ENCODE measurements at places on chromosomes 11 and 22.

DNA sequence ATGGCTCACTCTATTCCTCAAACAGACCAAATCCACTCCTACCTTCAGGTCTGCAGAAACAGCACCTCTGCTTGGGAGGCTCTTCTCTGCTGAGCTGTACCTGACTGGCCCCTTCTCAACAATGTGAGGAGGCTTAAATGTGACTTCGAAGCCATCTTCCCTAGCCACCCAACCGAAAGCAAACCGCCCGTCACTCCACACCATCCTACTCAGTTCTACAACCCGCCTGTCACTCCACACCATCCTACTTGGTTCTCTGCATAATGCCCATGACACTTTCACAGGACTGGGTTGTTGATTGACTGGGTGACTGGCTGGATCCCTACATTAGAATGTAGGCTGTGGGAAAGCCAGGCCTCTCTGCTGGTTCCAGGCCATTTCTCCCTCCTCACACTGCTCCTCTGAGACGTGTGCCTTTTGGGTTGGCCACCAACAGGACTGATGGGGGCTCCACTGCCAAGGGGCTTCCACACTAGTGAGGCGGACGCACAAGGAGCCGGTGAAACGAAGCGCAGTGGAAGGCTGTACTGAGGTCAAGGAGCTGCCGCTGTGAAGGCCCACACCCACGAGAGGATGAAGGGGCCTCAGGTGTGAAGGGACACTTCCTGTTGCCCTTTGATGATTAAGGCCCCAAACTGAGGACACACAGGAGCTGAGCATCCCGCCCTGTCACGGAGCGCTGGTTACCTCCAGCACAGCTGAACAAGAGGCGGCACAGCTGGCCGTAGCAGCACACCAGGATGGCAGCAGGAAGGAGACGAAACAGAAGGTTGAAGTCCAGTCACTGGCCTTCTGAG is 47.5 kb upstream of the SPATA19 start:
- peak; percentile 64 for DNase-seq

DNA sequence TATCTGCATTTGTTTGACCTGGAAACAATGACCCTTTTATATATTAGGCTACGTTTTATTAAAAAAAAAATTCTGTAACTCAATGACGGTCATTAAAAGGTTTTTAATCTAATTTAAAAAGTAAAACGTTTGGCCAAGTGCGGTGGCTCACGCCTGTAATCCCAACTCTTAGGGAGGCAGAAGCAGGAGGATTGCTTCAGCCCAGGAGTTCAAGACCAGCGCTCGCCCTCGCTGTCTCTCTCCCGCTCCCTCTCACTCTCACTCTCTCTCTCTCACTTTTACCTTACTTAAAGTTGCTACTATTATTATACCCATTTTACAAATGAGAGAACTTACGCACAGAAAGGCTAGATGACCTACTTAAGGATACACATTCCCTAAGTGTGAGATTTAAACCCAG is 814 bp upstream of the NARS2 start:
- no peak for DNase-seq

- DNase-seq, result no peak
These were observed 33.1 kb upstream of the TP53I11 start for GRCh38 chr11:44983786-44984185.

DNA sequence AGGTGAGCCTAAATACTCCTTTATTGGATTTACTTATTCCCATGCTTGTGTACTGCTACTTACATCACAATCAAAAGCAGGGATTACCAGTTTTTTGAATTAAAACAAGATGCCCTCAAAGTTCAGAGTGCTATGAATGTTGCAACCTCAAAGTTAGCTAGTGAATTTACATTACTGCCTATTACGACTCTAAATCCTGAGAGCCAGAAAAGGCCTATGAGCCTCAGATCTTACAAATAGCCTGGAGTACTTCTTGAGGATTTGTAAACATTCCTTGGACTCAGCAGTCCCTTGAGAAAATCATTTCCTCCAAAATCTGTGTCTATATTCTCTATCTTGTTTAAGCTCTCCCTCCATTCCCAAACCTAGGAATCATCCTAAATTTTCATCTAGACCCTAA is 25.5 kb downstream of the CHORDC1 start:
- DNase-seq, result no peak

- no peak for DNase-seq
These were observed 936 bp downstream of the BRD1 start for GRCh38 chr22:49826603-49827270.

- DNase-seq, result peak; percentile 70
These were observed 38.2 kb downstream of the FEZ1 start for GRCh38 chr11:125457814-125458343.

- DNase-seq, result no peak
These were observed 25.8 kb upstream of the MYOD1 start for GRCh38 chr11:17693531-17693930.

- no peak for DNase-seq
These were observed 1.8 kb upstream of the LGALS12 start for GRCh38 chr11:63504054-63504453.

GRCh38 chr11:72008728-72009127 is 10.0 kb downstream of the IL18BP start:
- DNase-seq, result no peak

DNA sequence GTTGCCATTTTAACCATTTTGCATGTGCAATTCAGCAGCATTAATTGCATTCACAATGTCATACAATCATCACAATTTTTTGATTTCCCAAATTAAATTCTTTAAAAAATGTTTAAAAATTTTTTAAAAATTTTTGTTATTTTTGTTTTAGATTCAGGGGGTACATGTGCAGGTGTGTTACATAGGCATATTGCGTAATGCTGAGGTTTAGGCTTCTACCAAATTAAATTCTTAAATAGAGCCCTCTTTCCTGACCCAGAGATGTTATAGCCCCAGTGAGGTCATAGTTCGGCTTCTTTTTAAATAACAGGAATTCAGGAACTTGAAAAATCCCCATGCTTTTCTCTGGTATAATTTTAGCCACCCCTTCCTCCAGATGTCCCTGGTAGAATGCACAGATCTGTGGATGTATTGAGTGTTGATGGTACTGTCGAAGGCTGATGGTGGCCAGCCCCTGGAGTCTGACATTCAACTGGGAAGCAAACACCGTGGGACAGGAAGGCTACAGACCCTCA is 11.3 kb upstream of the AMPD3 start:
- DNase-seq, result no peak

DNA sequence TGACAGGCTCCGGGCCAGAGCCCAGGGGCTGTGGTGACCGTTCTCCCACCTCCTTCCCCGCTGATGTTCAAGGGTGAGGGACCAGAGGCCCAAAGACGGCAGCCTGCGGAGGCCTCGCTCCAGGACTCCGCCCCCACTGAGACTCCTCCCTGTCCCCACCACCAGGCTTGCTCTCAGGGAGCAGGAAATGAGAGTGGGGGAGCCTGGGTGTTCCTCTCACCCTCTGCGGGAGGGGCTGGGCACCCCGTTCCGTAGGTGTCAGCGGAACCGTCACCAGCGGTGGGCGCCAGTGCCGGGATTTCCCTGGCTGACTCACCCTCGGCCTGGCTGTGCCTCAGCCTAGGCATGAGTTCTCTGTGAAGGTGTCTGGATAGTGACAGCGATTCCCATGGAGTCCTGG is 15.7 kb downstream of the DAGLA start:
- DNase-seq, result no peak

DNA sequence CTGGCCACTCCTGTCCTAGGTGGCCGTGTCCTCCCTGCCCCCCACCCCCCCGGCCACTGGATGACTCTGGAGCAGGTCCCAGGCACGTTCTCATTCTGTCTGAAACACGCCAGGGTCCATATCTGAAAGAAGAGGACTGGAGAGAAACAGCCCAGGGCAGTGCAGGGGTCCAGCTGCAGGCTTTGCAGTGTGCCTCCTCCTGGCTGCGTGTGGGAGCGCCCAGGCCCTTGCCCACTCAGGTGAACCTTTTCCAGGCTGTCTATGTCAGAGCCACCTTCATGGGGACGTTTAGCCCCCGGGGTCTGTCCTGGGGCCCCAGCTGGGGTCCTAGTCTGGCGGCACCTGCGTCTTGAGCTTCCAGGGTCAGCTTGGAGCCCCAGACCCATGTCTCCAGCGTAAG is 15.6 kb downstream of the GRAMD4 start:
- no peak for DNase-seq

Data from type B pancreatic cell (in vitro differentiated cells).